ENCODE measurements at places on chromosomes 5 and 9.

DNA sequence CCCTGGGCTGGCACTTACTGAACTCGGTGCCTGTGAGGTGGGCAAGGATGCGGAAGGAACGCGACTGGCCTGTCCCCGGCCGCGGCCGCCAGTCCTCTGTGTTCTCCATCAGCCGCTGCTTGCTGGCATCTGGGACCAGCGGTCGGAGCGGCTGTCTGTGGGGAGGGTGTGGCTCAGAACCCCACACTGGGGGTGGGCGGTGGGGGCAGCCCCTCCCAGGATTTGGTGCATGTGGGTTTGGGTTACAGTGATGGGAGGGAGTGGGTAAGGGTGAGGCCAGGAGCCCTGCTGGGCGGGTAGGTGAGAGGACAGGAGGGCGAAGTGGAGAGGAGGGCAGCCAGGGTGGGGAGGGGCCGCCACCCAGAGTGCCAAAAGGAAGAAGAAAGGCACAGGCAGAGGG, 6.4 kb downstream of the PDLIM7 start:
- no peak for DNase-seq

DNA sequence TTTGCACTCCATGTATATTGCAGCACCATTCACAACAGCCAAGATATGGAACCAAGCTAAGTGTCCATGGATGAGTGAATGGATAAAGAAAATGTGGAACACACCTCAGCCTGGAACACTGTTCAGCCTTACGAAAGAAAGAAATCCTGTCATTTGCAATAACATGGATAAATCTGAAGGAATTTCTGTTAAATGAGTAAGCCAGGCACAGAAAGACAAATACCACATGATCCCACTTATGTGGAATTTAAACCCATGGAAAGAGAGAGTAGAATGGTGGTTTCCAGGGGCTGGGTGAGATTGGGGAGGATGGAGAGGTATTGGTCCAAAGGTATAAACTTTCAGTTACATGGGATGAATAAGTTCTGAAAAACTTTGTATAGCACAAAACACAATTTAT, 228.9 kb upstream of the CD180 start:
- peak; percentile 42 for DNase-seq

DNA sequence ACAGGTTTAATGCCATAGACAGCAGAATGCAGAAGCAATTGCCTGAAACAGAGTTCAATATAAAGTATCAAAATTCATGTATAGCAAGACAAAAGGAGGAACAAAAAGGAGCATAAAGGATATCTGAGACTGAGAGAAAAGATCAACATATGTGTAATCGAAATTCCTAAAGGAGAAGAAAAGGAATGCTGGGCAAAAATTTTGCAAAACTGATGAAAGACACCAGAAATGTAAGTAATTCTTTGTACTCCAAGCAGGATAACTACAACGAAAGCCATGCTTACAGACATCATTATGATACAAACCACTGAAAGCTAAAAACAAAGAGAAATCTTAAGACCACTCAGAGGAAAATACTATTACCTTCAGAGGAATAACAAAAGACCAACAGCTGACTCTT, 72.8 kb upstream of the MTAP start:
- peak; percentile 29 for DNase-seq

DNA sequence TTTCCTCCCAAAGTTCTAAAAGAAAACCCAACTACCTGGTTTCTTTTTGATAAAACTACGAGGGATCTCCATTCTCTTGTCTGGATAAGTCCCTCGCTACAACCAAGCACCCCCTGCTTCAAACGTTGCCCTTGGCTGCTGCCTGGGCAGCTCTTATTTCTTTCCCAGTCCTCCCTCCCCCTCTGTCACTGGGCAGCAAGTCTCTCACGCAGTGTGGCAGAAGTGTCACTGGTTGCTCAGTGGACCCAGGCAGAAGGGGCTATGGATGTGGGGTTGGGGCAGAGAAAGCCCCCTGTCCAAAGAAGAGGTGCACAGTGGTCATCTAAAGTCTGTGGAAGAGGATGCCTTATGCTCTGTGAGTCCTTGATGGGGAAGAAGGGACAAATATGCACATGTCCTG, 7.2 kb upstream of the SMIM32 start:
- no peak for DNase-seq

GRCh38 chr9:137339045-137339907, 37.2 kb upstream of the NRARP start:
- DNase-seq: no peak

Data from fibroblast of skin of right quadriceps (primary cell).